ENCODE measurements at places on chromosomes 7 and 10. TPM values are rescaled to one million over a fixed set of nuclear protein-coding genes. Genes with fewer than 3 reads are reported as not detected.

The ZNF727 gene
- 2.5 TPM for total RNA-seq

DNA sequence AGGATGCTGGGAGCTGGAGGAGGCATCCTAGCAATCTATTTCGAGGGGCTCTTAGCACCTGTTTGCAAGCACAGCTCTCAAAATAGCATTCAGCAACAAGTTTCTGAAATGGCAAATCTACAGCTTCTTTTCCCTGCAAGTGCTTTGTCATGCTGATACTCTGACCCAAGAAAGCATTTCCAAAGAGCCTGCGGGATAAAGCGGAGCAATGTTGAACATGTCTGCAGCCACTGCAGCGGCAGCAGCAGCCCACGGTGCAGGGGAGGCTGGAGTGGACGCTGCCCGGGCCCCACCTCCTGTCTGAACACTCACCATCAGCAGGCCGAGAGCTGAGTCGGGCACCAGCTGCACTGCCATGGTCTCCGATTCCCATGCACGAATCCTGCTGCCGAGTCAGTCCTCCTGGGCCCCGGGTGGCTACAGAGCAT, 964 bp downstream of the FRMD4A start:
- no peak for DNase-seq

The MSS51 gene
- total RNA-seq: 5.9 TPM

The JAKMIP3 gene
- 0.16 TPM for total RNA-seq

GRCh38 chr7:83941300-83941699, 253.3 kb downstream of the SEMA3A start:
- no peak for DNase-seq

The HTR5A gene
- total RNA-seq: not detected

GRCh38 chr7:107318523-107319160, 149.8 kb downstream of the HBP1 start:
- no peak for DNase-seq

GRCh38 chr10:36440539-36440938, 684.9 kb upstream of the ANKRD30A start:
- DNase-seq: no peak

The CISD1 gene
- total RNA-seq: 9.7 TPM

DNA sequence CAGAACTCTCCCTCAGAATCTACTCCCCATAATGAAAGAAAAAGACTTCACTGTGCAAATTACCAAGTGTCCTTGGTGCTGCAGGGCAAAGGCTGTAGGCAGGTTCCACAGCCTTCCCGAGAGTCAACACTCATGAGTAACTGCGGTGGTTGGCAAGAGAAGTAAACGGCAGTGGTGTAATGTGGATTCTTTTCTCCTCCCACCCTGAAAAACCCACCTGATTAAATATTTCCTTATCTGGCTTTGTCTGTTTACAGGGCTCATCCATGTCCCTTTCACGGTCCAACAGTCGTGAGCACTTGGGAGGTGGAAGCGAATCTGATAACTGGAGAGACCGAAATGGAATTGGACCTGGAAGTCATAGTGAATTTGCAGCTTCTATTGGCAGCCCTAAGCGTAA, 300.9 kb downstream of the BICC1 start:
- DNase-seq: no peak

The ANKRD2 gene
- total RNA-seq: not detected

The MMP21 gene
- 0.71 TPM for total RNA-seq

DNA sequence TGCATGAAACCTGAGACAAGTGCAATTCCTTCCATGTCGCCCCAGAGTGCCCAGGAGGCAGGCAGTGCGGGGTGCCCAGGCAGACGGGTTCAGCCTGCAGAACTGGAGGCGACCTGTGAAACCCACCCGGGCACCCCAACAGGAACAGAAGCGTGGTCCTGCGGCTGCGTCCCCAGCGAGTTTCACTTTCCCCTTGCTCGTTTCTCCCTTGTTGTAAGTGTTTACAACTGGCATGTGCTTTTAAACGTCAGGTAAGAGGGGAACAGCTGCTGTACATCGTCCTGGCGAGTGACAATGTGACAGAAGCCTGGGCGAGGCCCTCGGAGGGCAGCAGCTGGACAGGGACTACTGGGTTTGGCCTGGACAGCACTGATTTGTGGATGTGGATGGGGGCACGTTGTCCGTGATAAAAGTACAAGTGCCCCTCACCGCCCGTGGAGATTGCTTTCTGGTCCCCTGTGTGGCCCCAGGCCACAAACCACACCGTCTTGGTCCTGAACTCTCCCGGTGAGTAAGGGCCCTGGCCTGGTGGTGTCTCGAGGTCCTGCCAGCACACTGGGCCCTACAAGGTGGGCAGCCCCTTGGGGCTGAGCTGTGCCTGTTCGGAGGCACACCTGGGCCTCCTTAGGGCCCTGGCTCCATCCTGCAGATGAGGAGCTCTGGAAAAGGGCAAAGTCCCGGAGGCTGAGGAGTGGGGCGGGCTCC, 4.0 kb downstream of the VENTX start:
- DNase-seq: no peak

The NEBL gene
- not detected for total RNA-seq

DNA sequence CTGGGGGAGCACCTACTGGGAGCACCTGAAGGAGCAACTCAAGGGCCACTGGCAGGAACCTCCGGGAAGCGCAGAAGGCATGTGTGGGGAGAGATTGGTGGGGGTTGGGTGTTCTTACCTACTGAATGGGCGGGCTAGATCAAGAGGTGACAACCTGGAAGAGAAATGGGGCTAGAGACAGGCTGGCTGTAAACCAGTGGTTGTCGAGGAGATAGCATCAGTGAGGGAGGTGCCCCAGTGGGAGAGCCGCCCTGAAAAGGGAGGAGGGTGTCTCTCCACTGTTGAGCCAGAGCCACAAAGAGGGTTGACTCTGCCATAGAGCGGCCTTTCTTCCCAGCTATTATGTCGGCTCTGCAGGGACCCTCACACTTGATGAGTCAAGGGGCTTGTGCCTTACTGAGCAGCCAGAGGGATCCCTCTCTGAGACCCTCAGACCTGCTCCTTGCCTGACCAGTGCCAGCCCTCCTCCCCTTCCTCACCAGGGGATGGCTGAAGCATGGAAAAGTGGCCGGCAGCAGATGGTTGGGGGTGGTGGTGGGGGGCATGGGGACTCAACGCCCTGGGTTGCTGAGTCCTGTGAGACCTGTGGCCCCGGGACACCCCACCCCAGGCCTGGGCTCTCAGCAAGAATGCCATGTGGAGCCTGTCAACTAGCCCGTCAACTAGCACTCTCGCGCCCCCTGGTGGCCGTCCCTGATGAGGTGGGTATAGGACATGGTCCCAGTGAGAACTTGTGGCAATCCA, 36.4 kb upstream of the PURB start:
- peak; percentile 95 for DNase-seq

- no peak for DNase-seq
Measured at GRCh38 chr7:78993341-78993740, 460.1 kb downstream of the MAGI2 start.

The SLC4A2 gene
- total RNA-seq: 52.5 TPM

The TMEM270 gene
- total RNA-seq: not detected

DNA sequence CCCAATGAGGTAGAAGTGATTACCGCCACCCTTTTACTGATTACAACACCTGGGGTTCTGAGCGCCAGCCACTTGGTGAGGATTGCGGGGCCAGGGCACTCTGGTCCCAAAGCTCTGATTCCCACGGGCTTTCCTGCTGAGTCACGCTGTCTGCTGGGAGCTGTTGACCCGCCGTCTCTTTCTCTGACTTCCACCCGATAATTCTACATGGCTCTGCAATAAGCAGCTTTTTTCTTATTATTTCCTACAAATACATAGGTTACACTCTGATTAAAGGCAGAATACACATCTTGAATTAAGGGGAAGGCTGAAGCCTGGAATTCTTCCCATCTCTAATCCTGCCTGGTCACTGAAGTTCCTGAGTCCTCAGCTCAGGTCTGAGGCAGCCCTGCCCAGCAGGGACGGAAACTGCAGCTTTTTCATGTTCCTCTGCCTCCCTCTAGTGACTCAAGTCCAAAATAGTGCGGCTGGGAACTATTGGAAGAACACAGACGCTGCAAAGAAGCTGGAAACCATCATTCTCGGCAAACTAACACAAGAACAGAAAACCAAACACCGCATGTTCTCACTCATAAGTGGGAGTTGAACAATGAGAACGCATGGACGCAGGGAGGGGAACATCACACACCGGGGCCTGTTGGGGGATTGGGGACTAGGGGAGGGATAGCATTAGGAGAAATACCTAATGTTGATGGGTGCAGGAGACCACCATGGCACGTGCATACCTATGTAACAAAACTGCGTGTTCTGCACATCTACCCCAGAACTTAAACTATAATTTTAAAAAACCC, 178.3 kb downstream of the PRKCQ start:
- peak; percentile 71 for DNase-seq

GRCh38 chr10:110903280-110904278, 15.4 kb downstream of the BBIP1 start:
- DNase-seq: no peak

The SP4 gene
- 55.8 TPM for total RNA-seq

The XRCC2 gene
- total RNA-seq: 1.5 TPM

The DDIT4 gene
- total RNA-seq: 29.6 TPM

GRCh38 chr10:121838149-121838548, 89.7 kb downstream of the ATE1 start:
- DNase-seq: no peak

DNA sequence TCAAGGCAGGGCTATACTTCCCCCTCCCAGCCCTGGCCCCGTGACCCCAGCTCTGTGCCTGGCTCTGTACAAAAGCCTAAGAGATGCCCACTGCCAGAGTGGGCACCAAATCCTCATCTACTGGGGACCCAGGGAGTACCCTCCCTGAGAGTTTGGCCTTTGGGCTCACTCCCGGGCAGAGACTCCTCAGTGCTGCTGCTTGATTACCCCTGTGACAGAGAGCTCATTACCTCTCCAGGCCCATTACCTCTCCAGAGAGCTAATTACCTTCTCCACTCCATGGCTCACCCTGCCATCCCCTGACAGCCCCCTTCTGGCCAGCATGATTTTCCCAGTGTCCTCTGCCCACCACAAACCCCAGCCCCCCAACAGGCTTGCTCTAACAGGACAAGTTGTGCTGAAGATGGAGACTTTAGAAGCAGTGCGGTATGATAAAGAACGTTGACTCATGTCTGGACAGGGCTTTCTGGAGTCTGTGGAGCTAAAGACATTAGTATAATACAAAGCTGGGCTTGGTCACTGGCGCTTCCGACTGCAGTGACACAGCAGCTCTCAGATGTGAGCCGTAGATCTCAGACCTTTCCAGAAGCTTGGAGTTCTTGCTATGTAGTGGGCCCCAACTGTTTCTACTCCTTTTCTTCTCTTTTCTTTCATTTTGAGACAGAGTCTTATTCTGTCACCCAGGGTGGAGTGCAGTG, 111.3 kb upstream of the KCTD7 start:
- no peak for DNase-seq

The ADAM8 gene
- total RNA-seq: 8.5 TPM

- DNase-seq: no peak
Measured at GRCh38 chr10:70130878-70131559, 1.6 kb downstream of the AIFM2 start.

The CDHR1 gene
- 0.29 TPM for total RNA-seq

DNA sequence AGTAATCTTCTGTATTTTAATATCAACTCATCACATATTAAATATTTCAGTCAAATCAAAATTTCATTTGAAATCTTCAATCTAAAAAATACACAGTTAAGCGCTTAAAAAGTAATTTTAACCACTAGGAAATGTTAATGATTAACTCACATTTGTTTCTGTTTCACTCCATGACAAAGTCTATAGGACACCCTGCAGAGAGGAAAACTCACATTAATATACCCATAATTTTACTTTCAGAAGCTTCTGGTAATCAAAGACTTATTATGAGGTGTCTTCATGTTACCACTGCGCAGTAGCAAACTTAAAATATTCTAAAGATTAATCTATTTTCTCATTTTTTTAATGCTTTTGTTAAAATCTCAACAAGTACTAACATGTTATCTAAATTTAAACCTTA, 41.0 kb upstream of the ZNF518A start:
- DNase-seq: no peak

- DNase-seq: no peak
Measured at GRCh38 chr10:52322936-52323335, 8.9 kb downstream of the DKK1 start.

DNA sequence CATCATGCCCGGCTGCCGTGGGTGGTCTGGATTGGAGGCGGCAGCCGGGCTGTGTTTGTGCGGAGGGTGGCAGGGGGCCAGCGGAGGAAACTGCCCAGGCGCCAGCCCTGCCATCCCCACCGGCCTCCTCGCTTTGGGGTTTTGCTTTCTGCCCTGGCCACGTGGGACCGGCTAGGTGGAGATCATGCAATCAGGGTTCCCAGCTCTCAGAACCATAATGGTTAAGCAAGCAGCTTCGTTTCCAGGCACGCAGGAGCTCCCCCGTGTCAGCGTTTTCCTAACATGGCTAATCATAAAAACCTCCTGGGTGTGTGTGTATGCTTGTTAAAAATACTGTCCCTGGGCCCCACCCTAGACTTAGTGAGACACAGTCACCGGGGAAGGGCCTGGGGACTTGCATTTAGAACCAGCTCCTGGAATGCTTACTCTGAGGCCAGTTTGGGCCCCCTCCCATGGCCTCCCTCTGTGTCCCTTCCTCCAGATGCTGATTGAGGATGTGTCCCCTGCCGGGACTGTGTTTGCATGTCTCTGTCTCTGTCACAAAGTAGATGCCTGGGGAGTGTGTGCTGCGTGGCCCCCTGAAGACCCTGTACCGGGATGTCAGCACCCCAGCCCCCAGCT, 119.3 kb downstream of the CUX1 start:
- DNase-seq: no peak

The MKX gene
- not detected for total RNA-seq

The COL1A2 gene
- not detected for total RNA-seq

DNA sequence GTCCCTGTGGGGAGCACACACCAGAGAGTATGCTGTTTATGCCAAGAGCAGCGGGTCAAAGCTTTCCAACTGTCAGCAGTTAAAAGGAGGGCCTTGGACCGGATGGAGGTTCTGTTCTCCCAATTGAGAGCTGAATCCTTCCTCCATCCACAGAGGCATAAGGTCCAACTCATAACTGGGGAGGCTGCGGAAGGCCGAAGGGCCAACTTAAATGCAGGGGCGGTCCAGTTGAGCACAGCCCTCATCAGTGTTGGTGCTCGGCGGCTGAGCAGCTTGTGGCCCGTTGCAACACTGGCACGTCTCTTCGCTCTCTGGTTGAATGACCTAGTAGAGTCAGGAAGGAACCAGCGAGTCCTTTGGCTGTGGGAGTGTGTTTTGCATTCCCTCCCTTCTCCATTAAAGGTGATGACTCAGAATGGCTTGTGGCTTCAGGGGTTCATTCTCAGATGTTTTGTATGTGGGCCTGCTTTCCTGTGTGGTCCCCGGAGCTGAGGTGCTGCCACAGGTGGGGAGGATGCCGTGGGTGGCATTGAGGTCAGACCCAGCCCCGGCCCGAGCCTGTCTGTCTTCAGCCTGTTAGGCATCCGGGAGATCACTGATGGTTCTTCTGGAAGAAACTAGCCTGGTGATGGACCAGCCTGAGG, 44.8 kb upstream of the DMBT1 start:
- DNase-seq: peak; percentile 48

DNA sequence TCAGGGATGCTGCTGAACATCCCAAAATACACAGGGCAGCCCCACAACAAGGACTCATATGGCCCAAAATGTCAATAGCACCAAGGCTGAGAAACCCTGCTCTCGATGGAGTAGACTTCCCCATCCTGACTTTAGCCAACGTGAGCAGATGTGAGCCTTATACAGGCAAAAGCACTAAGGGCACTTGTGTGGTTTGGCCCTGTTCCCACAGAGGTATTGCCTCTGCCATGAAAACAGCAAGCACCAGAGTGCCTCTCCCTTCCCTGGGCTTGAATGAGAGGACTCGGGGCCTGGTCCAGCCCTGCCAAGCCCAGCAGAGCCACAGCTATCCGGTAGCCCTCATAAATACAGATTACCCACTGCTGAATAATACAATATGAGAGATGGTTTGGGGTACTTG, 47.5 kb downstream of the ACSM6 start:
- DNase-seq: no peak

- DNase-seq: no peak
Measured at GRCh38 chr10:110174201-110174600, 33.2 kb upstream of the MXI1 start.

All from naive thymus-derived CD8-positive, alpha-beta T cell (primary cell).